ENCODE measurements at places on chromosomes 3 and 15.

DNA sequence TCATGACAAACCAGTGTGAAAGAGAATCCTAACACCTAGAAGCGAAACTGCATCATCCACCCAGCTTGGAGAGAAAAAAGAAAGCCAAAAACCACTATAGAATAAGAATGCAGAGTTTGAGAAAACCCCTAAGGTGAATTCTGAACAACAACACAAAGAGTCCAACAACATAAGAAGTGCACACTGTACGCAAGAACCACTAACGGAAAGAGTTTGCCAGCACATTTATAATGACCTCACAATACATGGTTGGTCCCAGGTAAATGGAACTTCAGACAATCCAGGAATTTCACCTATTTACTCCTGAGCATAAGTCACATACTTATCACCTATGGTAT is 128.3 kb upstream of the BHLHE40 start:
- DNase-seq: no peak

- peak; percentile 13 for DNase-seq
Measured at GRCh38 chr15:53808058-53808706, 48.7 kb upstream of the WDR72 start.

DNA sequence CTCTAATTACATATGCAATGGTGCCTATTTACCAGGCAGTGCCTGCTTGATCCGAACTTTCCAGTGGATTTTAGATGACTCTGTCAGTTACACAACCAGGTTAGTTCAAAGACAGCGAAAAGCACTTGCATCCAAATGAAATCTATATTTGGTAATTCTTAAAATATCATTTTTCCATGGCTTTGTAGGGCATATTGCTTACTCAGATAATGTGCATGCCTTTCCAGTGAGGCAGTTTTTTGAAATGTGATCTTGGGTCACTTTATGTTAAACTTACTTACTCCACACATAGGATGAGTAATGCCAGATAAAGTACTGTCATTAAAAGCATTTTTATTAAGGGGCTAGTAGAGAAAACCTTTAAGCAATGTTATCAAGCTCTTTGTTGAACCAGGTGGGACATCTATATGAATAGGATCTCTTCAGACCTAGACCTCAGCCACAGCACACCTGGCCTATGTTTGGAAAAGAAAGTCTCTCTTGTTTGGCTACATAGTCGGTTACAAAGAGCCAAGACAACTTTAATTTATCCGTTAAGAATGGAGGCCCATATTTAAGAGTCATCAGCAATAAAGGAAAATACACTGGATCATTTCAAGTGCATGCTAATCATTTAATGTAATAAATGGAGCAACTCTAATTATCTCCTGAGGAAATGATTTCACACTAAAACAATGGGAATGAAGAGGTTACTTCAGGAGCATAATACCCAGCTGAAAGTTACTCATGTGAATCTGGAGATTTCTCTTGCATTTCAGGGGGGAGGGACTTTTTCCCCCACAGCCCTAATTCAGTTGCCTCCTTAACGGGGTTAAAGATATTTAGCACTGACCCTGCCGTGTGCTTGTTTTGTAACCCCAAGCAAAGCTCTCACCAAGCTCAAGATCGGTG is 56.3 kb upstream of the TMCO5A start:
- DNase-seq: no peak

DNA sequence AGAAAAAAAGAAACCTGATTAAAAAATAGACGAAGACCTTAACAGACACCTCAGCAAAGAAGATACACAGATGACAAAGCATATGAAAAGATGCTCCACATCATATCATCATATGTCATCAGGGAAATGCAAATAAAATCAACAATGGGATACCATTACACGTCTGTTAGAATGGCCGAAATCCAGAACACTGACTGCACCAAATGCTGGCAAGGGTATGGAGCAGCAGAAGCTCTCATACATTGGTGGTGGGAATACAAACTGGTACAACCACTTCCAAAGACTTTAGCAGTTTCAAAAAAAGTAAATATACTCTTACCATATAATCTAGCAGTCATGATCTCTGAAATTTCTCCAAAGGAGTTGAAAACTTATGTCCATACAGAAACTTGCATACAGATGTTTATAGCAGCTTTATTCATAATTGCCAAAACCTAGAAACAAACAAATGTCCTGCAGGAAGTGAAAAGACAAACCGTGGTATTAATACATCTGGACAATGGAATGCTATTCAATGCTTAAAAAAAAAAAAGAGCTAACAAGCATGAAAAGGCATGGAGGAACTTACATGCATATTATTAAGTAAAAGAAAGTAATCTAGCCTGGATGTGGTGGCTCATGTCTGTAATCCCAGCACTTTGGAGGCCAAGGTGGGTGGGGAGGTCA is 107.4 kb downstream of the HES1 start:
- DNase-seq: peak; percentile 59

DNA sequence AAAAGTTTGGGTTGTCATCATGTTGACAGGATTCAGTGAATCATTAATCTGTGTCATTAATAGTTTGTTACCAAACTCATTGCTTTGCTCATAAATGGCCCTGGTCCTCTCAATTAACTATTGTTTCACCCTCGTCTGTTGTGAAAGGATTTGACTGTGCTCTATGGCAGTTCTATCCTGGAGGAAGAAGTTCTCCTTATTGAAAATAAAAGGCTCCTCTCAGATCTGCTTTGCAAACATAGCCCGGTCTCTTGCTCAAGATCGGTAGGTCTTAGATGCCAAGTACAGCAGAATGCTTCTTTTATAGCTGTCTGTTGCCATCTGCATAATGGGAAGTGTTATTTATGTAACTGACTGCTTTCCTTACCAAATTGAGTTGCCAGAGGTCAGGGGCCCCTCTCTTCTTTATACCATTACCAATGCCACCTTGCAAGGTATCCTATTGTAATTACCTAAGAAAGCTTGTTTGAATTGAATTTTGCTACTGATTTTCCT is 146.5 kb downstream of the EBLN2 start:
- DNase-seq: peak; percentile 90

DNA sequence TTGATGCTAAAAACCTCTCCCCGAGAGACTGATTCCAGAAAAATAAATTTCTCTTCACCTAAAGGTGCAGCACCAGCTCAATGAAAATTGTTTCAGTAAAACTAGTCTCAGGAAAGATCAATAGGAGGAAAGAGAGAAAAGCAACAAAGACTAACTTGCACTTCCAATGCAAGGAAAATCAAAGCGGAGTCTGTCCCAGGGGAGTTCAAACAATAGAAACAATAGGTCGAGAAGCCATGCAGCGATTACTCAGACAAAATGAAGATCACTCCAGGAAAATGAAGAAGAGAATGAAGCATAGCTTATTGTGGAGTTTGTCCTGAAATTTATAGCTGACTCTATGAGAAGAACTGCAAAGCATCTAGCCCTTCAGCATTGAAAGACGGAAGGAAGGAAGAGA is 105.1 kb upstream of the FRMD4B start:
- DNase-seq: no peak

DNA sequence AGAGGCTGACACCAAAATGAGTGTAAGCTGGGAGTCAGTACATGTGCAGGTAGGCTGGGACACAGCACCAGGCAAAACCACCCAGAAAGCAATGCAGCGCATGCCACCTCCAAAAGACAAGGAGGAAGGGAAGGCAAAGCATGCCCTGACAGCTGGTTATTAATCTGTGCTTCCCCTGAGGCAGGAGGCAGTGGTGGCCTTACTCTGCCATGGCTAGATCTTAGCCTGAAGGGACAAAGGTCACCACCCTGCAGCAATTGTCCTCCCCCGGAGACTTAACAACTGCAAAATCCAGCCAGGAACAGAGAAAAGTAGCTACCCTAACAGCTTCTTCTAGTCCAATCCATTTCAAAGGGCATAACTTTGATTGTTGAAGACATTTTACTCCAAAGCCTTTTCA is 73.7 kb downstream of the PLD1 start:
- DNase-seq: no peak

DNA sequence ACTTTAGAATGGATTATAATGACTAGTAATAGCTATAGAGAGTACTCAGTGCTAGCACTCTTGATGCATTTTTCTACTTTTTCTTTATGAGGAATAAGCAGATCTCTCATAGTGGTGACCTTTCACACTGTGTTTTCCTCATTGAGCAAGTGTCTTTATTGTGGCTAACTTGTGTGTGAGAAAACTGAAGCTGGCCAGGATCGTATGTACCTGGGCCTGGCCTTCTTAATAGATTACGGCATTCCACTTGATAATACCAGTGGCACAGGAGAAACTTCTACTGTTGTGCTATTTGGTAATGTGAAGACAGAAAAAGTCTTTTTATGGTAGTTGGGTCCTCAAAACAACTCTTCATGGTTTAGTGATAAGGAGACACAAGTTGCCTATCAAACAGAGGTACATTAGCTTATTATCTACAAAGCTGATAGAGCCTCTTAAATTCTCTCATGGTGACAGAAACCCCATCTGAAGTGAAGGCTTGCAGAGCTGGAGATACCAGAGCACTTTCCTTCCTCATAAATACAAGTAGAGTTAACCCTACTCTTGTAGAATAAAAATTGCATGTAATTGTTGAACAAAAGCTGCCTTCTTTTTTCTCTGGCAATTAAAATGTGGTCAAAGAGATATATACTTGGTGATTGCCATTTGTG is 64.6 kb downstream of the LYSMD4 start:
- DNase-seq: no peak

GRCh38 chr3:27317096-27317495 is 52.1 kb downstream of the NEK10 start:
- no peak for DNase-seq

DNA sequence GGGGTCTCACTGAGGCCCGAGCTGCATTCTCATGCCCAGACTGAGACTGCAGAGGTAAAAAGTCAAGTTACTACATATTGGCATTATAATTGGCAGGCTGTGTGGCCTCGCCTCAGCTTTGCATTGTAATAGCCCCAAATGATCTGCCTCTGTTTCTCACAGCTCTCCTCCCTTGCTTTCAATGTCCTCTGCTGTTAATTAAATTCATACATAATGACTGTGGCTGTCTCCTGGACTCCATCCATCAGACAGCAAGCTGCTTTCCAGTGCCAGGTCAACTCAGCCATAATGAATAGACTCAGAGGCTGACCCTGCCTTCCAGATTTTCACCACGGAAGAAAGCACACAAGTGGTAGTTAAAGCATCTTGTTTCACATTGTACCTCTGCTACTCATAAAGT is 7.6 kb upstream of the RTP4 start:
- no peak for DNase-seq

- no peak for DNase-seq
Measured at GRCh38 chr3:121648219-121648958, 12.3 kb downstream of the HCLS1 start.

Measured in COLO829 (cell line).